Activated T-cell treated with anti-CD3 and anti-CD28 coated beads, Interleukin-2, amount 50 U/mL, for 1 hour (primary cell): ENCODE measurements at places on chromosomes 3 and 15.

GRCh38 chr15:45100884-45101625, 12.9 kb downstream of the DUOX2 start:
- no peak for DNase-seq

DNA sequence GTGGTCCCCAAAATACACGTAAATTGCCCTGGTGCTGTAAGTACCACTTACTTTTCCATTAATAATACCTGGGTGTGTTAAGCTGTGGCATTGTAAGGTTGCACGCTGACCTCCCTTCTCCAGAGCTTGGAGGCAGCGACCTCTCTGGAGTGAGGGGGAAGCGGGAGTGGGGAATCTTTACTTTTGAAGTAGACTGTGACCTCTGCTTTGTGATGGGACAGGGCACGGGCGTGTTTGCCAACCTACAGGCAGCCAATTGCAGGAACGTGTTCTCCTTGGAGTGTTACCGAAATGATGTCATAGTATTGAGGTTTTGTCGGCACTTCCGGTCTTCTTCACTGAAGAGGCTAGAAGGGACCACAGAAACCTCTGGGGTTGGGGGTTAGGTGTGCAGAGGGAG, 227.3 kb upstream of the C2CD4B start:
- DNase-seq, result no peak

- no peak for DNase-seq
These were observed 60.6 kb upstream of the GAP43 start for GRCh38 chr3:115562636-115563267.

DNA sequence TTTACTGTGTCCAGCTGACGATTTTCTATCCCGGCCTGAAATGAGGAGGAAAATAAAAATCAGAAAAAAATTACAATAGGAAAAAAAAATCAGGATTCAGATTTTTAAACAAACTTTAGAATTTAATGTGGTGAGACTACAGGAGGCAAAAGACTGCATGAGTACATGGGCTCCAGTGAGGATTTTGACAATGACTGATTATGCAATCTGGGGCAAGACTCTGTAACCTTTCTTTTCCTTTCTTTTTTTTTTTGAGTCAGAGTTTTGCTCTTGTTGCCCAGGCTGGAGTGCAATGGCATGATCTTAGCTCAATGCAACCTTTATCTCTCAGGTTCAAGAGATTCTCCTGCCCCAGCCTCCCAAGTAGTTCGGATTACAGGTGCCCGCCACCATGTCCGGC, 29.9 kb downstream of the SPG11 start:
- no peak for DNase-seq

GRCh38 chr3:180624714-180625113, 22.8 kb downstream of the TTC14 start:
- DNase-seq, result no peak

DNA sequence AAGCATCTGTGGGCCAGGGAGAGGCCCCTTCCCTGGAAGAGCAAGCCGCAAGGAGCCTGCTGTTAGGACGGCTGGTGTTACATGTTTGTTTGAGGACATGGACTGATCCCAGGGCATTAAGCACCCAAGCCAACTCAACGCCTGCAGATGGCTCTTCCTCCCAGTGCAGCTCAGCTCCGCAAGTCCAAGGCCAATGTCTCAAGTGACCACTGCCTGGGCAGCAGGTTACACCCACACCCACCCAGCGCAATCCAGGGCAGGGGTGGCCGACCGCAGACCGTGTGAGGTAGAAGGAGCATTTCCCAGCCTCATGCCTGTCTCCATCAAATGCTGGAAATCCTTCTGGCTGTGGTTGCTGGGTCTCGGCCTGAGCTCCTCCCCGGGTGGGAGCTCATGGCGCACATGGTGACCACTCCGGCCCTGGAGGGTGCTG, 14.5 kb downstream of the GP5 start:
- no peak for DNase-seq

DNA sequence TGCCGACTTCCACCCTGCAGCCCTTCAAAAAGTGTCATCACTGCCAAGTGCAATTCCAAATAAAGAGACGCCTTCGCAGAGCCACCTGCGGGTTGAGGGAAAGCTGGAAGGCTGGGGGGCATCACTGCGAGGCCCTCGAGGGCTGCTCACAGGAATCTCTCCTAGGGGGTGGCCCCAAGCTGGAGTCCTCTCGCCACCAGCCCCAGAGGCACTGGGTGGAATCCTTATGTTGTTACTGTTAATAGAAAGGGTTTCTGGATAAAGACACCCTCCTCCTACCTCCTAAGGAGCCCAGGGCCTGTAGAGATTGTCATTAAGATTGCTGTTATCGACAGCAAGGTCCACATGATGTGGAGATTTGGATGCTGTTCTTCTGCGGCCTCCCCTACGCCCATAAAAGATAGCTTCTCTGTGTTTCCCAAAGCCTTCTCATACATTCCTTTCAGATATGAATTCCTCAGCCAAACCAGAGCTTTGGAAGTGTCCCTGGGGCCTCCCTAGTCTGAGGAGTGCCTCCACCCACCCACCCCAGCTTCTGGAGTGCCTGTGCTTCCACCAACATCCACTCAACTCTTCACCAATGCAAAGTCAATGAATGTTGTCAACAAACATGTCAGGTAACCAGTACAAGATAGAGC, 512.7 kb downstream of the SHQ1 start:
- no peak for DNase-seq

GRCh38 chr3:178690571-178690970, 154.3 kb downstream of the KCNMB2 start:
- no peak for DNase-seq

DNA sequence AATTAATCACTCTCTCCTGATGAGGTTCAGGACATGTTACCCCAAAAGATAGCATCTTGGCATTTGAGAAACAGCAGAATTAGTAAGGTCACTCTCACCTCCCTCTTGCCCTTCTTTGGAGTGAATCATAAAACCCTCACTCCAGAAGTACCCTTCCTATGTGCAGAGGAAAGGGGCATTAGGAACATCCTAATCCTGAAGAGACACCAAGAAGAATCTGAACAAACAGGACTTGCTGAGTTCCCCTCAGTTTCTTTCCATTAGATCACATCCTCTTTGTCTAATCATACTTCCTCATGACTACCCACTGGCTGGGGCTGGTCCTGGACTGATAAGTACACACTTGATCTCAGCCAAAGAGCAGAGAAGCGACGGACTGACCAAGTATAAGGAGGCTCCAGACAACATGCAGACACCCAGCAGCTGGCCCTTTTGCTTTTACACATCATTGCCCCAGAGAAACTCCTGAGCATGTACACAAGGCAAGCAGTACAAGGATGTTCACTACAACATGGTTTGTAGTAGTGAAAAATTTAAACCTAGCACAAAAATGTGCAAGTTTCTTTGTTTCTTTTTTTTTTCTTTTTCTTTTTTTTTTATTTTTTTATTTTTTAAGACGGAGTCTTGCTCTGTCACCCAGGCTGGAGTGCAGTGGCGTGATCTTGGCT, 15.0 kb upstream of the TM6SF1 start:
- DNase-seq, result no peak

DNA sequence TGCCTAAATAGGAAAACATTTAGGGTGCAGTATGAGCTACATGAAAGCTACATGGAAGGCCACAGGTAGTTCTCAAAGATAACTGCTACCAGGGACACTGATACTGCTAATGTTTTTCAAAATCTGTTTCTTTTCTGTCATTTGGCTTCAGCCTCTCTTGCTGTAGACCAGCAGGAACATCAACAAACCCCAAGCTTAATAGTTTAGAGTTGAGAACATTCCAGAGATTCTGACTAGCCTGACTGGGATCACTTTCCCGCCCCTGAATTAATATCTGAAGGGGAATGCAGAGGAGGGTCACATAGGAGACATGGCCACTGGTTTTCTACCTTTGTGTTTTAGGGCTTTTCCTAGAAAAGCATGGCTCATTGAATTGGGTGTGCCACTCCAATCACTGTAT, 16.9 kb upstream of the C3orf38 start:
- no peak for DNase-seq
